B cell (primary cell): ENCODE measurements at places on chromosomes 16 and 17.
A peak's percentile ranks its signal among the peaks of the same experiment; 100 is the strongest.

- DNase-seq = no peak
These were observed 41.2 kb downstream of the PRKCA start for GRCh38 chr17:66343531-66344078.

DNA sequence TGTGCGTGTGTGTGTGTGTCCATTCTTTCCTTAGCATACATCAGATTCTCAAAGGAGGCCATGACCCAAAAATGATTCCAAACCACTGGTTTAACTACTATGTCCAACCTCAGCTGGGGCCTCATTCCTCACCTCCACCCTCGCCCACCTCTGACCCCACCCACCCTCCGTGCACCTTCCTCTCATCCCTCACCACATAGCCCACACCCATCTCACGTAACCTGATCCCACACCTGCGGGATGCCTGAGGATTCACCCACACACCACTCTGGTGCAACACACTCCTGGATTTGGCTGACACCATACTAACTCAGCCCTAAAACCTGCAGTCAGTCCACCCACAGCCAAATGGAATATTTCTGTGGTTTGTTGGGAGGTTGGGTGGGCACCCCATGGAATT is 3.3 kb upstream of the CSNK2A2 start:
- DNase-seq = no peak

GRCh38 chr17:53472586-53472985 is 350.1 kb upstream of the KIF2B start:
- DNase-seq = no peak

GRCh38 chr17:45783593-45784292 is 377 bp upstream of the CRHR1 start:
- peak; percentile 38 for DNase-seq

GRCh38 chr17:77493238-77493820 is 352.6 kb downstream of the SEC14L1 start:
- DNase-seq = no peak

- DNase-seq = no peak
These were observed 59.3 kb upstream of the CDH11 start for GRCh38 chr16:65181071-65181561.

- peak; percentile 94 for DNase-seq
These were observed 1.3 kb downstream of the C17orf99 start for GRCh38 chr17:78147315-78147998.

DNA sequence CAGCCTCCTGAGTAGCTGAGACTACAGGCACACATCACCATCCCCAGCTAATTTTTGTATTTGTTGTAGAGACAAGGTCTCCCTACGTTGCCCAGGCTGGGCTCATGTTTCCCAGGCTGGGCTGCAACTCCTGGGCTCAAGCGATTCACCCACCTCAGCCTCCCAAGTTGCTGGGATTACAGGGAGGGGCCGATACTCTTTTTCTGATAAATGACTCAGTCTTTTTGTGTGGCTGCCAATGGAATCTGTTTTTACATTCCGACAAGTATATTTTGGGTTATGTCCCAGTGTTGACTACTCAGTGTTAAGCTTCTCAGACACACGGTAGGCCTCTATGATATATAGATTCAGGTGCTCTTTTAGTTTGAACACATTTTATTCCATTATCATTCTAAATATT is 58.1 kb downstream of the SLFN11 start:
- DNase-seq = no peak

DNA sequence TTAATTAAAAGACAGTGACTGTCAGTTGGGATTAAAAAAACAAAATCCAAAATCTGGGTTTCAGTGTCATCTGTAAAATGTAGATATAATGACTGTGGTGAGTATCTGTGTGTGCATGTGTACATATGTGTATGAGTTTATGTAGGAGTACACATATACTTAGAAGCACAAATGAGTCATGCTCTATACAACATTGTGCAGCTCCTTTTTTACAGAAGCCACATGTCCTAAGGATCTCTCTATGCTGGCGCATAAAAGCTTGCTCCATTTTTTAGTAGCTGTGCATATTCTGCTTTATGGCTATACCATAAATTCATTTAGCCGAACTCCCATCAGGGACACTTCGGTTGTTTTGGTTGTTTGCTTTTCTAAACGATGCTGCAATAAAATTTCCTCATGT is 125.2 kb upstream of the EEF2KMT start:
- no peak for DNase-seq

- no peak for DNase-seq
These were observed 602.5 kb upstream of the SALL1 start for GRCh38 chr16:51753467-51754127.

- DNase-seq = no peak
These were observed 105.6 kb upstream of the TOM1L1 start for GRCh38 chr17:54795046-54795445.

DNA sequence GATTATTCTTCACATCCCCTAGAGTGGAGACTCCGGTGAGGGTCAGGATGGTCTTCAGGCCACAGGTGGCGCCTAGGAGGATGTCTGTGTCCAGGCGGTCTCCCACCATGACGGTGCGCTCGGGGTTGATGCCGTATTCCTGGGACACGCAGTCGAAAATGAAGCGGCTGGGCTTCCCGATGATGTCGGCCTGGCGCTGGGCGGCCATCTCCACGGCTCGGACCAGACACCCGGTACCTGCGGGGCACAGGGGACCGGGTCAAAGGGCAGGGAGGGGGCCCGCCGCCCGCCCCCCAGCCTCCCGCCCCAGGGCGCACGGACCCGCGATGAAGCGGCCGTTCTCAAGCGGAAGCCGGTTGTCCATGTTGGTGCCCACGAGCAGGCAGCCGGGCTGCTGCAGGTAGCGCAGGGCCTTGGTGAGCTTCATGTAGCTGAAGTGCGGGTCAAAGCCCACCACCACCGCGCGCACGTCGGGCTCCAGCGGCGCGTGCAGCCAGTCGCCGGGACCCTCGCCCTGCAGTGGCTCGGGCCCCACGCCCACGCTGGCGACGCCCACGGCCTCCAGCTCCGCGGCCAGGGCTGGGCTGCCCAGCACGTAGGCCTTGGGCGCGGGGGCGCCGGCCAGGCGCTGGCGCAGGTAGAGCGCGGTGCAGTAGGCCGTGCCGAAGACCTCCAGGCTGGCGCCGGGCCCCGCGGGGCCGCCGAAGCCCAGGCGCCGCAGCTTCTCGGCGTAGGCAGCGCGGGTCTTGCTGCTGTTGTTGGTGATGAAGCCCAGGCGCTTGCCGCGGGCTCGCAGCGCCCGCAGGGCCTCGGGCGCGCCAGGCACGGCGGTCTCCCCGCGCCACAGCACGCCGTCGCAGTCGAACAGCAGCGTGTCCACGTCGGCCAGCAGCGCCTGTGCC is 572 bp downstream of the PGP start:
- no peak for DNase-seq
